OCI-LY7 (cell line): ENCODE measurements at places on chromosomes 13 and 19.

- no peak for DNase-seq
Measured at GRCh38 chr13:108594153-108594552, 35.3 kb upstream of the MYO16 start.

GRCh38 chr13:24693862-24694471 is 13.8 kb downstream of the ATP12A start:
- DNase-seq, result peak; percentile 82

DNA sequence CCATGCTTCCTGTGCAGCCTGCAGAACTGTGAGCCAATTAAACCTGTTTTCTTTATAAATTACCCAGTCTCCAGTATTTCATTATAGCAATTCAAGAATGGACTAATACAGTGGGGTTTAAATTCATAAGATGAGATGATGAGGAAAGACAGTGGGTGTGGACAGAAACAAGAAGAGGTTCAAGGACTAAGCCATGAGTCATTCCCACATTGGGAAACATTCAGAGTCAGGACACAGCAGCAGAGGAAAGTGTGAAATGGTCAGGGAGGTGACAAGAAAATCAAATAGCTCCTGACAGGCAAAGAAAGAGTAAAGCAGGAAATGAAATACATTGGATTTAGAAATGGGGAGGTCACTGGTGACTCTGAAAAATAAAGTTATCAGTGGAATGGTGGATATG is 9.1 kb downstream of the ZNF841 start:
- DNase-seq, result no peak

- no peak for DNase-seq
Measured at GRCh38 chr13:95607366-95607765, 37.1 kb downstream of the DZIP1 start.

DNA sequence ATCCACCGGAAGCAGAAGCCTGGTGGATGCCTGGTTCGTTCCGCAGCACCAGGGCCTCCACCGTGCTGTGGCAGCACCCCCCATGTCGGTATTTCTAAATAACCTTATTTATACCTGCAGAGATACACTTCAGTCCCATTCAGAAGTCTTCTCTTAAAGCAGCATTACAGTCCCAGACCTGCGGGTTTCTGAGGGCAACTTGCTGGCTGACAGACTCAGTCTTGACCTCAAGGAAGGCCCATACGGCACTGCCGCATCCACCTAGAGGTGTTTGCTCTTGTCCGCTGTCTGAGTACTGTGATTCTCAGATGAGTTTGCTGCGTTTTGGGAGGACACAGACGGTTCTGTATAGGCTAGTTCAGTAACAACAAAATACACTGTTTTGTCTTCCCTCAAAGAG is 16.9 kb upstream of the TEX29 start:
- no peak for DNase-seq

- DNase-seq, result no peak
Measured at GRCh38 chr19:47725759-47726401, 12.7 kb downstream of the EHD2 start.

DNA sequence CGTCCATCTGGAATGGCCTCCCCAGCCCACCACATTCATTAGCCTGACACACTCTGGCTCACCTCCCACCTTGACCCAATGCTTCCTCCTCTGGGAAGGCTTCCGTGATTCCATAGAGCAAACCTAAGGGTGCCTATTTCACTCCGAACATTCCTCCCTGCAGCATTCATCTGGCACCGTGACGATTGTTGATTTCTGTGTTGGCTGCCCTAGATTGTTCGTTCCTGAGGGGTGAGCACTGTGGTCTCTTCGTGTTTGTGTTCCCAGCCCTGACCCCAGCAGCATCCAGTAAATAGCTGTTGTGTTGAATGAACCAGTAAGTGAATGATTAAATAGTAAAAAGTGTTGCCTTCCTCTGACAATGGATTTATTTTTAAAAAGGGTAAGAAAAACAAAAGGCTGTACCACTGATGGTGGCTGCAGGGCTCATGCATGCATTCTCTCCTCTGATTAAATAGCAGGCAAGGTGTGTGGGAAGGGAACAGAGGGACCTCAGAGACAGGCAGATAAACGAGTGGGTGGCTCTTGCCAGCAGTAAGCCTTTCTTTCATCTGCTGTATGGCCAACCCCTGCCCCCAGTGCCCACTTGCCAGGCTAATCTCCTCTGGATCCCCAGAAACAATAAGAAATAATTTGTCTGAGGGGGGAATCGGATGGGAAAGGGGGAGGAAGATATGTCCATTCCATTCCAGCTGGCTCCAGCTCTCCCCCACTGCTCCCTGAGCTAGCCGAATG is 48.4 kb upstream of the CACNA1A start:
- DNase-seq, result no peak
